ENCODE measurements at places on chromosomes 6 and 20. TPM values are rescaled to one million over a fixed set of nuclear protein-coding genes. Genes with fewer than 3 reads are reported as not detected.

TAF8 gene
- total RNA-seq: 20.9 TPM

GPLD1 gene
- 0.73 TPM for total RNA-seq

GRM1 gene
- total RNA-seq: under 0.01 TPM

PROCR gene
- total RNA-seq: 136 TPM

TFAP2D gene
- total RNA-seq: not detected

C2 gene
- total RNA-seq: 0.59 TPM

OR14J1 gene
- under 0.01 TPM for total RNA-seq

APOBEC2 gene
- not detected for total RNA-seq

KCNK16 gene
- total RNA-seq: not detected

PHACTR3 gene
- not detected for total RNA-seq

NOX3 gene
- not detected for total RNA-seq

ID4 gene
- total RNA-seq: 0.37 TPM

GTSF1L gene
- total RNA-seq: not detected

FAM50B gene
- total RNA-seq: 6.6 TPM

RAET1L gene
- not detected for total RNA-seq

SMPDL3A gene
- total RNA-seq: 7.0 TPM

SSTR4 gene
- not detected for total RNA-seq

NELFE gene
- total RNA-seq: 97.9 TPM

ADGB gene
- not detected for total RNA-seq

RNF144B gene
- total RNA-seq: 0.37 TPM

NNAT gene
- total RNA-seq: not detected

LHFPL5 gene
- not detected for total RNA-seq

ROS1 gene
- 0.39 TPM for total RNA-seq

BIRC7 gene
- total RNA-seq: not detected

HLA-DOA gene
- not detected for total RNA-seq

PKIG gene
- 139 TPM for total RNA-seq

Measured in subcutaneous preadipocyte (primary cell).